ENCODE measurements at places on chromosomes 7 and 10.

DNA sequence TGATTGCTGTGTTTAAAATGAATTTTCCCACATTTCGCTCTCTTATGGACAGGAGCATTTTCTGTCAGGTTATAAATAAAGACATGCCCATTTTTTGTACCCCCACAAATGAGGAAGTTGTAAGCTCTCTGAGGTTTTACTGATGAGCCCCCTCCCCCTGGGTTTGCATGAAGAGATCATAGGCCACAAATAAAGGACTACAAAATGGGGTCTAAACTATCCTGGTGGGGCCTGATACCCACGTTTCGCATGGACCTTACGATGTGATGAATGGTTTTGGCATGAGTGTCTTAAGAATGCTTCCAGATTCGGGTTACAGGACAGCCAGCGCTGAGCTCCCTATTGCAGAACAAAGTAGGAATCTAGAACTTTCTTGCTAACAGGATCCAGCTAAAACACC lies 5.8 kb downstream of the IKZF1 start:
- DNase-seq = no peak

- DNase-seq = no peak
Observed at GRCh38 chr10:14926061-14926470, 27.8 kb downstream of the DCLRE1C start.

GRCh38 chr7:26101361-26102151 lies 50.4 kb upstream of the NFE2L3 start:
- no peak for DNase-seq

DNA sequence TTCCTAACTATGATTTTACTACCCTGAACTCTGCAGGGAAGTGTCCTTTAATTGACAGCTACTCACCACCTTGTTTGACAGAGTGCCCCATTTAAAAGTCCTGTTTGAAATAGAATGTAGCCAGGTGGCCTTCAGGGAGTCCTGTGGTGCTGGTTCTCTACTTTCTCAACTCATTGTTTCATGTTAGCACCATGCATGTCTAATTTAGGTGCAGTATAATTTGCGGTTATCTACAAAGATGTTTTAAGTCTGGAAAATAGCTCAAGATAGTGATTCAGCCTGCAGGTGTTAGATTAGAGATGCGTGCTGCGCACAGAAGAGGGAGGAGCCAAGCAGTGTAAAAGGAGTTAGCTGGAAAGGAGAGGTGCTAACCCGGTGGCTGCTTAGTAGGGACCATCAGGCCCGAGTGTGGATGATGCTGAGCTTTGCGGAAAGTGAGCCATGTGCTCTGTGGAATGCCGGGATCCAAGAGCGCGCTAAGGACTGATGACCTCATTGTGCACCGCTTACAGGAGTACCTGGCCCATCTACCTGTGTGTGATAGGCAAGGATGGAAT lies 1.2 kb downstream of the CCM2 start:
- no peak for DNase-seq

- no peak for DNase-seq
Observed at GRCh38 chr7:74586258-74587175, 71.0 kb upstream of the GTF2I start.

GRCh38 chr10:85609509-85609908 lies 757.1 kb downstream of the GRID1 start:
- DNase-seq = no peak

- DNase-seq = no peak
Observed at GRCh38 chr10:100382553-100382952, 35.5 kb downstream of the SCD start.

- DNase-seq = no peak
Observed at GRCh38 chr10:49278497-49278981, 20.4 kb upstream of the C10orf71 start.

DNA sequence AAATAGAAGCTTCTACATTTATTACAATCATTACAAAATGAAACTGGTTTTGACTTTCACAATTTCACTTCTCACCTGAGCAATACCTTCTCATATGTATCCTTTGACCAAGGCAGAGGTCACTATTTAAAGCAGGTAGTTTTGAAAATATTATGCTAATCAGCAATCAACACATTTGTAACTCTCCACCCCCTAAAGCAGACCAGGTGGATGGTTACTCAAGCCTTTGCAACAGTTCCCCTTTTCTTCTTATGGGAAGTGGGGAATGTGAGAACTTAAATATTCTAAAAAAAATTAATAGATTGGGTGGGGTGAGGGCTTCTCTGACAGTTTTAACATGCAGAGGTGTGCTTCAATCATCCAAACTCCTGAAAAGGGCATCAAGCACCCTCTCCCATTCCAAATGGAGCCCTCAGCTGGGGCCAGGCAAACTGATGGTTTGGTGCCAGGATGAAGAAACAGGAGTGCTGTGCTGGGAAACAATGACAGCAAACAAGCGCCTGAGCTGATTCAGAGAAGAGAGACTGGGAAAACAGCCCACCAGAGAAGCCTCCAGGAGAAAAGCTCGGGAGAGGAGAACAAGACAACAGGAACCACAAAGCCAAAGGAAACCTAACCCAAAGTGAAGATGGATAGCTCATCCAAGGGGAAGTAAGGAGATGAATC lies 17.1 kb downstream of the RAPGEF5 start:
- DNase-seq = no peak

GRCh38 chr10:36089790-36090440 lies 447.8 kb upstream of the FZD8 start:
- DNase-seq = no peak

DNA sequence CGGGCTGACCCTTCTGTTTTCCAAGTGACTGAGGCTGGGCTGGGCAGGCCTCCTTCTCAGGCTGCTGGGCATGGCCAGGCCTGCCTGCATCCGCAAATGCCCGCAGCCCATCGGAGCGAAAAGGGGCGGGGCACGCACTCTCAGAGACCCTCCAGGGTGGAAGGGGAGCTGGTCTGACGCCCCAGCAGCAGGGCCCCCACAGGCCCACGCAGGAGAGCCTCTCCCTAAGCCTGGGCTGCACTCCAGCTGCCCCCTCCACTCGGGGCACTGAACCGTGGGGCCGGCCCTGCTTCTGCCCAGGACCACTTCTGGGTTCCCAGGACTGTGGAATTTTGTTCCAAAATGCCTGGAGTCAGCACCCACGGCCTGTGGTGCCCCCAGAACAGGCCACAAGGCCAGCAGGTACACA lies 9.3 kb downstream of the ADAP1 start:
- DNase-seq = no peak

- DNase-seq = no peak
Observed at GRCh38 chr10:44788147-44789129, 122.7 kb upstream of the TMEM72 start.

- no peak for DNase-seq
Observed at GRCh38 chr7:32347244-32347828, 142.8 kb downstream of the LSM5 start.

DNA sequence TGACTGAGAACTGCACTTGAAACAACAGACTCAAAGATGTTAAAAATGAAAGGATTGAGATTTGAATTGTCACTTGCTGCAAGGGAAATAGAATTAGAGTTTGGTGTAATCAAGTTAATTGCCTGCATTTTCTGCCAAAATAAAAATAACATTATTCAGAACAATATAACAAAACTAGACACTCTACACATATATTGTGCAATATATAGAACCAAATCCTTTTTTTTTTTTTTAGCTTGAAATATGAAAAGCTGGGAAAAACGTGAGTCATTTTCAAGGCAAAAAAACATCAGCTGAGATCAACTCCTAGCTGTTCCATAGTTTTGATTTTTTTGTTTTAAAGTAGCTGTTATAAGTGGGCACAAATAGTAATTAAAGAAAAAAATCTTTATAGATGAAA lies 561.5 kb downstream of the DNAJB9 start:
- no peak for DNase-seq

DNA sequence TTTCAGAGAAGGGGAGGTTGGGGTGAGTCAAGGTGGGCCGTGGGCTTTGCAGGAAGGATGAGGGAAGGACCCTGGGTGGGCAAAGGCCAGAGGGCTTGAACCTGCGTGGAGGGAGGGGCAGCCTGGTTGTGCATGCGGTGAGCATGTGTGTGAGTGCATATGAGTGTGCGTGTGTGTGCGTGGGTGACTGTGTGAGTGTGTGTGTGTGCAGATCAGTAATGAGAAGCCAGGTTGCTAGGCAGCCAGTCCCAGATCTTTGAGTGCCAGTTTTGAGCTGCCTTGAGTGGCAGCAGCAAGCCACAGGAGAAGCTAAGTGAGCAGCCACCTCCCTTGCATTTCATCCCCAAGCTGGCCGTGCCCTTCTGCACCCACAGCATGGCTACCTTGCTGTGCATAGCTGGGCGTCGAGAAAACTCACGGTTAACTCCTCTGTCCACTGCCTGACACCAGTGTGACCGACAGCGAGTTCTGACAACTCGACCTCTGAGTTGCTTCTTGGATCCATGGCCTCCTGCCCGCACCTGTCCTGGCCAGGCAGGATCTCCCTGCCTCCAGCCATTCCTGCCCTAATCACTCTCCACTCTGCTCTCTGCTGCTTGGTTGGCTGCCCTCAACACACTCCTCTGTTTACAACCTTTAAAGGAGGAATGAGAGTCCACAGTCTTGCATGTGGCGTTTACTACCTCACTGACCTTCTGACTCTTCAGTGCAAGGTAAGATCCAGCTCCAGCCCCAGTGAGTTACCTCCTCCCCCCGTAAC lies 775.4 kb downstream of the TYW1 start:
- no peak for DNase-seq

DNA sequence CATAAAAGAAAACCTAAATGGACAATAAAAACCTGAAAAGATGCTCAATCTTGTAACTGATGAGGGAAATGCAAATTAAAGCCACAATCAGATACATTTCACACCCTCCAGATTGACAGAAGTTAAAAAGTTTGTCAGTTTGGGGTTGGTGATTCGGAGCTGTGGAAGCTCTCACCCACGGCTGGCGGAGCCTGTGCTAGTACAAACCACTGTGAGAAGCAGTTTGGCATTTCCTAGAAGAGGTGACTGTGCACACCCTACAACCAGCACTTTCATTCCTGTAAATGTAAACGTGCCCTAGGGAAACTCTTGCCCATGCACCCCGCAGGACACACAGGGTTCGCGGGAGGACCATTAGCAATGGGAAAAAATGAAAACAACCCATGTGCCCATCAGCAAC lies 114.1 kb downstream of the BMS1 start:
- DNase-seq = no peak

DNA sequence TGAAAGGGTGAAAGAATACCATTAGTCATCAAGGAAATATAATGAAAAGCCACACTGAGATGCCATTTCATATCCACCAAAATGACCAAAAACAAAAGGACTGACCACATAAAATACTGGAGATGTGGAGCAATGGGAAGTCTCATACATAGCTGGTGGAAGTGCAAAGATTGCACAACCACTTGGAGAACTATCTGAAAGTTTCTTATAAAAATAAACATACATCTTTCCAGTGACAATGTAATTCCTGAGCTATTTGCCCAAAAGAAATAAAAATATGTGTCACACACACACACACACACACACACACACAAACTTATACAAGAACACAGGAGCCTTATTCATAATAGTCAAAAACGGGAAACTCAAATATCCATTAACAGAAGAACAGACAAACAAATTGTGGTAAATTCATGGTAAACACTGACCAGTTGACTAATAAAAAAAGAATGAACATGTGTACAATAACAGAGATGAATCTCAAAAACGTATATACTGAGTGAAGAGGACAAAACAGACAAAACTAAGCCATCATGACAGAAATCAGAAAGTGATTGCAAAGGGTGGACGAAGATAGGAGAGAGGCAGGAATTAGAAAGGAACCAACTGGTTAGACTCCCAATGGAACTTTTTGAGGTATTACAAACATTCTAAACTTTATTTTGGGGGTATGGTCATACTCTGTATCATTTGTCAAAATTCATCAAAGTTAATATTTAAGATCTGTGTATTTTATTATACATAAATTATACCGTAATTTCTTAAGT lies 21.5 kb downstream of the WASL start:
- DNase-seq = no peak

- no peak for DNase-seq
Observed at GRCh38 chr7:157674715-157675426, 338.1 kb downstream of the DNAJB6 start.

Measured in pons (tissue), 1 donor.